Stimulated activated CD4-positive, alpha-beta T cell treated with anti-CD3 and anti-CD28 coated beads, Interleukin-1b, Interleukin-23, amount 100 ng/mL, for 24 hours (primary cell): ENCODE measurements at places on chromosomes 1 and 21.

GRCh38 chr1:179323436-179323835 lies 29.8 kb downstream of the SOAT1 start:
- DNase-seq, result no peak

GRCh38 chr21:42614396-42614795 lies 39.0 kb upstream of the PDE9A start:
- no peak for DNase-seq

GRCh38 chr1:12333036-12333785 lies 103.4 kb downstream of the VPS13D start:
- no peak for DNase-seq

GRCh38 chr1:39122056-39122455 lies 82.4 kb upstream of the MACF1 start:
- DNase-seq, result no peak

- DNase-seq, result no peak
These were observed 5.9 kb downstream of the NIPAL3 start for GRCh38 chr1:24421502-24421901.

GRCh38 chr1:167601442-167602383 lies 28.3 kb upstream of the RCSD1 start:
- no peak for DNase-seq

GRCh38 chr1:172916116-172916515 lies 134.6 kb downstream of the TNFSF18 start:
- no peak for DNase-seq

- DNase-seq, result no peak
These were observed 109.5 kb upstream of the NFIA start for GRCh38 chr1:60972841-60973364.

DNA sequence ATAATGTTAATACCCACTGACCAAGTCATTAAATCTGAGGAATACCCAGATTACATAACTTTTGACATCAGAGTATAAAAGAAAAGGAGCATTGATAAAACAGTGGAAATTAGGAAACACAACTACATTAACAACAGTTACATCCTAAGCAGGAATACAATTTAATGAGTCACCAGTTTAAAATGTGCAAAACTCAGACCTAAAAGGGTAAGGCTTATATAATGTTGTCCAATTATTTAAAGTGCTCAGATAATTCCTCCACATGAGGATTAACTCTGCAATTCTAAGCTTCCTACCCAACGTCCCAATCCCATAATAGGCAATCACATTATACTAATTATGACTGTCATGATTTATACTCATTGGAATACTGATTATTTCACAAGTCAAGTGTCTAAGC lies 50.5 kb downstream of the ABL2 start:
- DNase-seq, result no peak

- DNase-seq, result peak; percentile 7
These were observed 25.6 kb downstream of the ALPL start for GRCh38 chr1:21534674-21535378.

DNA sequence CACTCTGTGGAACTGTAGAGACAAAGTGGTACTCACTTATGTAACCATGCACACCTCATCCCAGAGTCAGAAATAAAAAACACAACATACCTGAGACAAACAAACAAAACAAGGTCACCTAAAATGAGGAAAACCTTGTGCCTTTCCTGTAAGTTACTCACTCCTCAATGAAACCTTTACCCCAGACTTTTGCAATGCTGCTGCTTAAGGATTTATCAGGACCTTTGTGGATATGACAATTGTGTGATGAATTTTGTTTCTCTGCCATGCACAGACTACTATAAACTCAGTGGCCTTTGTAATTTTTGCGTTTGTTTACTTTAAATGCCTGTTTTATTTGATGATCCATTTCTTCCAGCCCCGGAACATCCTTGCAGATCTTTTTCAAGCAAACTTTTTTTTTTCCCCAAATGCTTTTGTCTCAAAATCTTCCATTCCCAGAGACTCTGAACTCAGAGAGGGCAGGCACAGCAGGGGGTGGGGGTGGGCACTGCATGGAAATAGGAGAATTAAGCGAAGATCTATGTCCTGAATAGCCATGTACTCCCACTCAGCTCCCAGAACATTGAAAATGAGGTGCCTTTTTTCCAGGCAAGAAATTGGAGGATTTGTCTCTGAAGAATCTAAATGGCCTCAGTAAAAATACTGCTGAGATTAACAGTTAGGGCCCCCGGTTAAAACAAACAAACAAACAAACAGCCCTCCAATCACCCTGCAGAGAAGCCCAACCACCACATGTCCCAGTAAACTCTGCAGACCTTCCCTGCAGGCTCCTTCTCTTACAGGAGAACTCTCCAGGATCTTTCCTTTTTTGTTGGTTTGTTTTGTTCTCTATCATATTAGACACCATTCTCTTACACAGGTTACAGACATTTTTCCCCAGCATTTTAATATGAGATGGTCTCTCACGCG lies 22.6 kb upstream of the SIM2 start:
- DNase-seq, result no peak

- no peak for DNase-seq
These were observed 20.4 kb upstream of the OR6N2 start for GRCh38 chr1:158801396-158801795.

GRCh38 chr1:69585666-69586065 lies 17.9 kb downstream of the LRRC7 start:
- no peak for DNase-seq

GRCh38 chr1:242523719-242524570 lies 552 bp downstream of the PLD5 start:
- DNase-seq, result no peak

GRCh38 chr1:42427240-42427639 lies 28.6 kb downstream of the ZMYND12 start:
- DNase-seq, result no peak

DNA sequence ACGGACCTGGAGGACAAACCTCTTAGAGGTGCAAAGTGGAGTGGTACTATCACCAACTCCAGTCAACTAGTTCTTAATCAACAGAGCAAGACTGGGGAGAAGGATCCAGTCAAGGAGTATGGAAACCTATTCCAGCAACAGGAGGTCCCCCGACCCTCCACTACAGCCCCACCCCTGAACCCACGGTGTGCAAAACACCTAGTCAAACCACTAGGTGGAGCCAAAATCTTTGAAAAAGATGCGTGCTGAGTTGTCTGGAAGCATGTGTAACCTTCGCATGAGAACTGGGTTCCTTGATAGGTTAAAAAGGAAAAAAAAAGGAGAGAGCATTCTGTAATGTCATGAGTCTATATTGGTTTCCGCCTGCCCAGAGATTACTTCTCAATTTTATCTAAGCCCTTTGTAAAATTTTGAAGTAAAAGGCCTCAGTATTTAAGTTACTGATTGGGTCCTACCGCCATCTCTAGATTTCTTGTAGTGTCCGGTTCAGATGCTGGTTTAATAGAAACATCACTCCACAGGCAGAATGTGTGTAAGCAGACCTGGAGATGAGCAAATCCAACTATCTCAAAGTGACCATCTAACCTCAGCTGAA lies 81.9 kb upstream of the HAO2 start:
- no peak for DNase-seq

GRCh38 chr1:247656221-247656875 lies 23.2 kb downstream of the OR13G1 start:
- DNase-seq, result no peak

GRCh38 chr1:25198663-25199252 lies 33.5 kb downstream of the SYF2 start:
- DNase-seq, result no peak

DNA sequence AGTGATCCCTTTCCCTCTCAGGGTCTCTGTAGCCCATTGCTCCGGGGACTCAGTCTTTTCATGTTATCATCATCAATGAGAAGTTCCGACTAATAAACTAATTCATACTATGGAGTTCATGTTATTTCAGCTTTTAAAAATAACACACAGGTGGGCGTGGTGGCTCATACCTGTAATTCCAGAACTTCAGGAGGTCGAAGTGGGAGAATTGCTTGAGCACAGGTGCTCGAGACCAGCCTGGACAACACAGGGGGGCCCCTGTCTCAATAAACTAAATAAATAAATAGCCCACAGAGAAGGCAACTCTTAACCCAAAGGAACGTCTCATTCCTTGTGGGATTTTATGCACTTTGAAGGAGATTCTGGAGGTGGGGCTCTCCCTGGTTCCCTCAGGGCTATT lies 14.5 kb downstream of the MYBPH start:
- no peak for DNase-seq

GRCh38 chr1:157448636-157449035 lies 103.7 kb downstream of the FCRL5 start:
- no peak for DNase-seq

DNA sequence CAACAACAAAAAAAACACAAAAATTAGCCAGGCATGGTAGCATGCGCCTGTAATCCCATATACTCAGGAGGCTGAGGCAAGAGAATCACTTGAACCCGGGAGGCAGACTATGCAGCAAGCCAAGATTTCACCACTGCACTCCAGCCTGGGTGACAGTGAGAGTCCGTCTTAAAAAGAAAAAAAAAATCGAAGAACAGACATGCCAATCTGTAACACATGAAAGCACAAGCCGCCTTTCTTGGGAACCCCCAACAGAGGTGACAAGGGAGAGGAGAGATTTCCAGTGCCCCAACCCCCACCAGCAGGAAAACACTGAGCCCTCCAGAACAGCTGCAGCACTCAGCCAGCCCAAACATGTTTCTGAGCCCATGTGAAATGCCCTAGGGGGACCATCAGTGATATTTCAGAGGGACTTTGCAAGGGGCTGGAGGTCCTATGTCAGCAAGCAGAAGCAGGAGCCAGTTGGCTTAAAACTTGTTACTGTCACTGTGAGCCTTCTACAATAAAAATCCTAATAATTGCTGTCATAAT lies 14.2 kb upstream of the EFNA1 start:
- no peak for DNase-seq

DNA sequence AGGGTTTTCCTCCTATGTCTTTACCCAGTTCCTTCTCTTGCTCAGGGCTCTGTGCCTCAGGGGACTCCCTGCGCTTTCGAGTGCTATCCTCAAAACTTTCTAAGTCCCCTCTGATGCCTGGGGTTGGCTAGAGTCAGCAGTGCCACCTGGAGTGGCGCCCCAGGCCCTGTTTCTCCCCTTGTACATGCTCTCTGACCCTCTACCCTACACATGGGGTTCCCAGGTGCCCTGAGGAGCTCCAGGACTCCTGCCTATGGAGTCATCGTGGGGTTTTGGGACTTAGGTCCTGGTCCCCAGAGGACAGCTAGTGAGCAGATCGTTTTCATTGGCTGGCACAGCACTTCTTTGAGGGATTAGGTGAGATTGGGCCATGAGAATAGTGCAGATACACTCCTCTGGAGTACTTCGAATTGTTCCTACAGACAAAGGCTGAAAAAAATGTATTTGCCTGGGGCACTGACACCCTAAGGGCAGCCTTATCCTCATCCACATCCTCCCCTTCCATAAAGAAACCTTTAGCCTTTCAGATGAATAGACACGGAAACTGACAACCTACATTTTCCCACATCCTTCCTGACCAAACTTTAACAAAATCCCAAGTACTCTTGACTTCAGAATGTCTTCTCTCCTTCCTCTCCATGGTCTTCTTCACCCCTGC lies 41.5 kb downstream of the LGR6 start:
- no peak for DNase-seq

GRCh38 chr1:63937461-63938022 lies 163.7 kb downstream of the ROR1 start:
- no peak for DNase-seq

DNA sequence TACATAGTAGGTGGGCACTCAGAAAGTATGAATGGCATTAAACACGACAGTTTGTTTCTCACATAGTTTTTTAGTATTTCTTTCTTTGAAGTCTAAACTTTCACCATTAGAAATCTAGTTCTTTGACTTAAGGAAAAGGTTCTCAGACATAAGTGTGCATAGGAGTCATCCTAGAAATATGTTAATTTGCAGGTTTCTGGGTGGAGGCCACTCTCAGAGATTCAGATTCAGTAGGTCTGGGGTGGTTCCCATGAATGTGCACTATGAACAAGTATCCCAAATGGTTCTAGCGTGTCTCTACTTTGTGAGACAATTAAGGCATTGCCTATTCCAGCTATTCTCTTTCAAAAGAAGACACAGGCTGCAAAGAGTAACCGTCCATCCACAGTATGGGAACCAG lies 119.3 kb downstream of the NGF start:
- DNase-seq, result no peak

GRCh38 chr1:9827558-9828185 lies 3.9 kb upstream of the CLSTN1 start:
- DNase-seq, result no peak

DNA sequence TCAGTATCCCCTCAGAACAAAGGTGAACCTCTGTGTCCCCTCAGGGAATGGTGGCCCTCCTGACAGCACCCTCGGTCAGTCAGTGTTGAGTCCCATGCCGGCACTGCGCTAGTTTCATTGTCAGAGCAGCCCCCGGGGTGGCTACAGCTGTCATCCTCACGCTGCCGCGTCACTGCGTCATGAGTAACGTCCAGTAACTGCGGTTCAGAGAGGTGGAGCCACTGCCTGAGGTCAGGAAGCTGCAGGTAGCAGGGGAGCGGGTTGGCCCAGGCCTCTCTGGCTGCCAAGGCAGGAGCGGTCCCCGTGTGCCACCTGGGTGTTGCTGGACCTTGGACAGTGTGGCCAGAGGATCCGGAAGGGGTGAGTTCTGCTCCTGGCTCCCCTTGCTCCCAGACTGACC lies 20.2 kb upstream of the WNT4 start:
- no peak for DNase-seq

DNA sequence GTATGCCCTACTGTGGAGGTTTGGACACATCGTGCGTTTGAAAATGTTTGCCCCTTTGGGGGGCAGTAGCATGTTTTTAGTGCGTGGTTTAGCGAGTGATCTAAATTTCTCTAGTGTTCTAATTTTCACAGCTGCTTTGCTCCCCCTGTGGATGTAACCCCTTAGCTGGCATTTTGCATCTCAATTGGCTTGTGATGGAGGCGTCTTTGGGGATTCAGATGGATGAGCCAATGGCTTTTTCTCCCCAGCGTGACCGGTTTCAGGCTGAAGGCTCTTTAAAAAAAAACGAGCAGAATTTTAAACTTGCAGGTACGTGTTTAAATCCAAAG lies 836 bp downstream of the CDC7 start:
- no peak for DNase-seq

- no peak for DNase-seq
These were observed 34.1 kb downstream of the KIAA1614 start for GRCh38 chr1:180946541-180947498.

DNA sequence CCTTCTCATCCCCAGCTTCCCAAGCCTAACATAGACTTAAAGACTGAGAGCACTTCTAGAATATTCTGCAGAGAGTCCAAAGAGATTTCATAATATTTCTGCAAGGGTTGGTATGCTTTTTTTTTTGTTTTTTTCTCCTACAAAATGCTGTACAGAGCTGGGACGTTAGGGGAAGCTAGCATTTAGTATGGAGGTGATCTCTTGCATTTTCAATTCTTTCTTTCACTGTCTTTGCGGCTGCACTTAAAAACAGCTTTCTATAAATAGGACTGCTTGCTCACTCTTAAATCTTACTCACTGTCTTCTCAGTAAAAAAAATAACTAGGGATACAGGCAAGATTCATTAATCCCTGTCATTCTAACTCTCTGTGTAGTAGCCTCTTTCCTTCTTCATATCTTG lies 7.4 kb downstream of the DSCAM start:
- DNase-seq, result no peak
